Activated T-cell treated with anti-CD3 and anti-CD28 coated beads, Interleukin-2, amount 50 U/mL, for 4 hours (primary cell): ENCODE measurements at places on chromosomes 2 and 18.

- DNase-seq: no peak
Measured at GRCh38 chr2:25981596-25982272, 563 bp downstream of the KIF3C start.

GRCh38 chr18:75192899-75193298 lies 16.0 kb downstream of the PTGR3 start:
- DNase-seq: no peak

- no peak for DNase-seq
Measured at GRCh38 chr2:196635156-196635555, 4.4 kb upstream of the CCDC150 start.

GRCh38 chr2:237647176-237648015 lies 20.0 kb downstream of the LRRFIP1 start:
- DNase-seq: no peak

DNA sequence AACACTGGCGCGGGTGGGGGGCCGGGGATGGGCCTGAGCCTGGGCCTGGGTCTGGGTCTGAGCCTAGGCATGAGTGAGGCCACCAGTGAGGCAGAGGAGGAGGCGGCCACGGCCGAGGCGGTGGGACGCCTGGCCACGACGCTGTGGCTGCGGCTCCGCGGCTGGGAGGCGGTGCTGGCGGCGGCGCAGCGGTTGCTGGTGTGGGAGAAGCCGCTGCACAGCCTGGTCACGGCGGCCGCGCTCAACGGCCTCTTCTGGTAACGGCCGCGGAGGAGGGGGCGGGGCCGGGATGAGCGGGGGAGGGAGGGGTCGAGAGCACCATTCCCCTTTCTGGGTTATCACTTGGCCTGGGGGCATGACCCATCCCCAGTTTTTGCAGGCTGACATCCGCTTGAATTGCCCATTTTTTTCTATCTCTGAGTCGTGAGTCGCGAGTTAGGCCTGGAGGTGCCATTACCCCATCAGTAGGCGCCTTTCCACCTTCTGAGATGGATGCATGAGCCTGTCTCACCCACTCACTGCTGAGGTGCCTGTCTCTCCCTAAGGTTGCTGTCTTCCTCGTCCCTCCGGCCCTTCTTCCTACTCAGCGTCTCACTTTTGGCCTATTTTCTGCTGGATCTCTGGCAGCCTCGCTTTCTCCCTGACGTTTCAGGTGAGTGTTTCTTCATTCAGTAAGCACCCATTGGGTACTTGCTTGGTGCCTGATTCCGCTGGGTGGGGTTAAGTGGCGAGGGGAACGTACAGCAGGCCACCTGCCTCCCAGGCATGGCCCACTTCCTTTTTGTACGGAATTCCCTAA lies 501 bp downstream of the RETREG2 start:
- peak; percentile 17 for DNase-seq

- DNase-seq: no peak
Measured at GRCh38 chr2:217715484-217715883, 287.3 kb downstream of the TNS1 start.

DNA sequence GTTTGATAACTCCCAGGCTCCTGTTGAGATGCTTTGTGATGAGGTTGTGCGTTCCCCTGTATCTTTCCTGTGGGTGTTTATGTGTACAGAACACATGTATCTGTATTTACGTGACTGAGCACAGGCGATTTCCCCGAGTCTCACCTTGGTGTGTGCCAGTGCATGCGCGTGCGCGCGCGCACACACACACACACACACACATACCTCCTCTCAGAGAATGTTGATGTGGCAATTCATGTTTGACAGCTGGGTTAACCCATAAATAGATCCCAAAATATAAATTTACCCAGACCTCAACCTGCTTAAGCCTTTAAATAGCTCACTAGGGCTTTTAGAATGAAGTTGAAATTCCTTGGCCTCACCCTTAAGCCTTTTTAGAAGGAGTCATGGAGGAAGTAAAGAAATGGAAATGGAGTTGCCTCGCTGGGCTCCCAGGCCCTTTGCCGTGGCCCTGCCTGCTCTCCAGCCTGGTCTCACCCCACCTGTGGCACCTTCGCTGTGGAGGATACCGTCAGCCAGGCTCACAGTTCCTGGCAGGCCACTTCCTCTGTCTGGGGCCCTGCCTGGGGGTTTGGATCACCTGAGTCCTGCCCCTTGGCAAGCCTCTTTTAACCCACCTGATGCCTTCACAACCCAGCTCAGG lies 20.3 kb downstream of the AGAP1 start:
- no peak for DNase-seq

GRCh38 chr2:33909945-33910695 lies 311.0 kb upstream of the FAM98A start:
- DNase-seq: no peak

- DNase-seq: no peak
Measured at GRCh38 chr2:19125901-19126680, 232.3 kb downstream of the OSR1 start.

DNA sequence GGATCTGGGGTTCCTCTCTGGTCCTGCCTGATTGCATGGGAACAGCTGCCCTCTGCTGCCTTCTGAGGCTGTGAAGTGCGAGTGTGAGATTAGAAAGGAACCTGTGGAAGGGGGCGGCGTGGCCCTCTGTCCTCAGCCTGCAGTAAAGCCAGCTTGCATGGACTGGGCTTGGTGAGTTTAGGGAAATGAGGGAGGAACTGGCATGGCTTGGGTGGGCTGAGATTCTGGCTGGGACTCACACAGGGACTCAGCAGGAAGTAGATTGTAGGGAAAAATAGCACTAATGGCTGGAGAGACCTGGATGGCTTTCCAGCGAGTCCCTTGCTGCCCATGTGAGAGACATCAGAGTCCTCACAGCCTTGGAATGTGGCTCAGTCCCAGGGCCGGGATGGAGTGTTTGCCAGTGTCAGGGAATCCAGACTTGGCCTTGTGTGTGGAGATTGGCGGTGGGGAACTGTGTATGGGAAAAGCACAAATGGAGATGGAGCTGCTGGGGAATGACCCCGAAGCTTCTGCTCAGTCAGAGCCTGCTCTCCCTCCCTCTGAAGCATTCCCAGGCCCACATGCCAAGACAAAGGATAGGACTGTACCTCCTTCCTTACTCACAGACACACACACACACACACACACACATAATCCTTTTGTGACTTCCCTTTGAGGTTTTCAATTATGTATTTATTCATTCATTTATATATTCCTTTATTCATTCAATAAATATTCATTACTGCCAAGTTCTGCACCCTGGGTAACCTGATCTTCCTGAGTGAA lies 115.4 kb downstream of the ACAA2 start:
- DNase-seq: no peak

GRCh38 chr2:213089438-213089837 lies 62.0 kb downstream of the IKZF2 start:
- DNase-seq: no peak

- no peak for DNase-seq
Measured at GRCh38 chr18:12048010-12048826, 45.4 kb upstream of the ANKRD62 start.

DNA sequence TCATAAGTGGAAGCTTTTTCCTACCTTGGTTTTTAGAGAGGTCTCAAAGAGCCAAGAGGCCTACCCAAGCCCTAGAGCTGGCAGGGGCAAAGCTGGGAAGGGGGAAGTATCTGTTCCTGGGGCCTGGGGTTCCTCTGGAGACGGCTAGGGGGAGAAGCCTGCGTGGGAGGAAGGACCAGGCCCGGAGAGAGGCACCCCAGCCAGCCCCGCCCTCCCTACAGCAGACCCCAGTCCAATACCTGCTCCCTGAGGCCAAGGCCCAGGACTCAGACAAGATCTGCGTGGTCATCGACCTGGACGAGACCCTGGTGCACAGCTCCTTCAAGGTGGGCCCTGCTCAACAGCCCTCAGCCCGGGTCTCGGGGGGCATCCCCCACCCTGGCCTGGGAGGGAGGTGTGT lies 2.2 kb downstream of the CTDSP1 start:
- no peak for DNase-seq

DNA sequence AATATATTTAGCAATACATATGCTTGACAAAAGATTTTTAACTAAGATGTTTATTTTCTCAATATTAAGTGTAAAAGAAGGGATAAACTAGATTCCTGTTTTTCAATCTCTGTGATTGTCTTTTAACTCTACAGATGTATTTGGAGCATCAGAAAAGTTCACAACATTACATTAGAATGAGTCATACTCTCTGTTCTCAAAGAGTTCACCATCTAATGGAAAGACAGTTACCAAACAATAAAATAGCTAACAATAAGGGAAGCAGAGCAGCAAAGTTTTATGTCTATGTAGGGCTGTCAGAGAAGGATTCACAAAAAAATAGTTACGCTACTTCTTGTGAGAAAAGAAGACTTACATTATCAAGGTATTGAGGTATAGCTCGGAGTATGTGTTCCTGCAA lies 109.2 kb upstream of the MAP2 start:
- DNase-seq: no peak

- DNase-seq: no peak
Measured at GRCh38 chr18:46728219-46728930, 28.5 kb downstream of the ST8SIA5 start.

DNA sequence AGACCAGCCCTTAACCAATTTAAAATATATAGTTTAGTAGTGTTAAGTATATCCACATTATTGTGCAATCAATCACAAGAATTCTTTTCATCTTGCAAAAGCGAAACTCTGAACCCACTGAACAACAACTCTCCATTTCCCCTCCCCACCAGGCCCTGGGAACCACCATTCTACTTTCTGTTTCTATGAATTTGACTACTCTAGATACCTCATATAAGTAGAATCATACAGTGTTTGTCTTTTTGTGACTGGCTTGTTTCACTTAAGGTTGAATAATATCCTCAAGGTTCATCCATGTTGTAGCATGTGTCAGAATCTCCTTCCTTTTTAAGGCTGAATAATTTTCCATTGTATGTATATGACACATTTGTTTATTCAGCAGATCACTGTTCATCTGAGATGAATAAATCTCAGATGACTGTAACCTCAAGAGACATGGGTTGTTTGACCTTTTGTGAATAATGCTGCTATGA lies 8.1 kb upstream of the SOS1 start:
- DNase-seq: peak; percentile 55

DNA sequence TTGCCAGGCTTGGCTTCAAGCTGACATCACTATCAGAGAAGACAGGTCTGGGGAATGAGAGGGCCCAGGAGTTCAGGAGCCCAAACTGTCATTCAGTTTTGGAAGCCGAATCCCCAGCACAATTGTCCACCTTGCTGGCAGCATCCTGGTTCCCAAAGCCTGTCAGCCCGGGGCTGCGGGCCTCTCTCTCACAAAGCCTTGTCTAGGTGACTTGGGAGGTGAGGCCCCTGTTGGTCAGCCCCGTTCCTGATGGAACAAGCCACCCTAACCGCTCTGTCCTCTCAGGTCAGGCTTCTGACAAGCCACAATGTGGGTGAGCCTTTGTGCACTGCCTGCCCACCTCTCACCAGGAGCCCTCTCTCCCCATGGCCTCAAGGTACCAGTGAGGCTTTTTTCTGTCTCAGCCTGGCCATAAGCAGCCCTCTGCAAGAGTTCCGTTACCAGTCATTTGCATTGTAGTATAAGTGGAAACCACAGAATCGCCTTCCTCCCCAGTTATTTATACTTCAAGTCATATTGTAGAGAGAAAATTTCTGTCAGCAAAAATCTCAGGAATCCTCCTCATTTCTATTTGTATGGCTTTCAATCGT lies 100.6 kb downstream of the MSH2 start:
- no peak for DNase-seq

GRCh38 chr2:128271597-128271910 lies 47.1 kb downstream of the HS6ST1 start:
- DNase-seq: no peak

GRCh38 chr2:128270672-128271596 lies 47.7 kb downstream of the HS6ST1 start:
- no peak for DNase-seq

DNA sequence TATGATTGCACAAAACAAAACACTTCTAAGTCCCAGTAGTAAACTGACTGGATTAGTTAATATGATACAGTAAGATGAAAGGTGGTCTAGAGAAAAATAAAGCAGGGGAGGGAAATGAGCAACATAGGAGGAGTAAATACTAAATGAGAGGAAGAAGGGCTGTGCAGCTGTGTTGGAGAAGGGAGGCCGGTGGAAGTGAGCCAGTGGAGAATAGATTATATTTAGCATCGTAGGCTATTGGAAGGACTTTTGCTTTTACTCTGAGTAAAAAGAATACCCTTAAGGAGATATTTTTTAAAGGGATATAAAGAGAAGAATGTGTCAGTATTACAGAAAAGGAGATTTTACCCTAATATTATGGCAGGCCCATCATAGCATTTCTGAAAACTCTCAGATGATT lies 12.7 kb downstream of the WDR75 start:
- DNase-seq: no peak

DNA sequence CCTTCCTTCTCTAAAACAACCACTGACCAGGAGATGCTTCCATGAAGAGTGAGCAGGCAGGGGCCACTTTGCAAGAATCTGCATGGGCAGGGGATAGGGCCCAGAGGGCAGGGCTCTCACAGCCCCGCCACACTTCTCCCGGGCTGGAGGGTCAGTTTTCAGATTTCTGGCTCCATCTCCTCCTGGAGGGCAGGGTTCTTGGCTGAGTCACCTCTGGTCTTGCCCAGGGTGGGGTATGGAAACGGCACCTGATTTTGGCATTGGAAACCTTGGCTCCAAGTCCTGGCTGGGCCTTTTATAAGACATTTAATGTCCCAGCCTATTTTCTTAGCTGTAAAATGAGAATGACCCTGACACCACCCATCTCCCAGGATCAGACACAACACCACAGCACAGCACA lies 27.6 kb upstream of the ASPRV1 start:
- DNase-seq: no peak

- no peak for DNase-seq
Measured at GRCh38 chr2:164335947-164336346, 285.3 kb downstream of the GRB14 start.

DNA sequence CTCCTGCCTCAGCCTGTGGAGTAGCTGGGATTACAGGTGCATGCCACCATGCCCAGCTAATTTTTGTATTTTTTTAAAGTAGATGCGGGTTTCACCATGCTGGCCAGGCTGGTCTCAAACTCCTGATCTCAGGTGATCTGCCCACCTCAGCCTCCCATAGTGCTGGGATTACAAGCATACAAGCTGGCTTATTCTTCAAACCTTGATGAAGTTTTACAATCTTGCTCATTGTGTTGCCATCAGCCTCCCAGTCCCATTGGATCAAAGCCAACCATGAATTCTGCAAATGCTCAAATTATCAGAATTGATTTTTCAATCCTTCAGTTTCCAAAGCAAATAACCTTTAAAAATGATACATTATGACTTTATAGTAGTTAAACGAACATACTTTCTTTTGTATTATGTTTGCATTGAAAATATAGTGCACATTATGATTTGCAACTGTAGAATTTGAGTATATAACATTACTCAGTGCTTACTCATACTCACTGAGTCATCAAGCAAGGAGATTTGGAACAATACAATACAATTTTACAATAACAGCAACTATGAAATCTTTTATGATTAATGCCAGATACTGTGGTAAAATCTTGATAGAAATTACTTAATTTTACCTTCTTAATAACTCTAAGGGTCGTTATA lies 1491.9 kb upstream of the CELF4 start:
- DNase-seq: no peak

DNA sequence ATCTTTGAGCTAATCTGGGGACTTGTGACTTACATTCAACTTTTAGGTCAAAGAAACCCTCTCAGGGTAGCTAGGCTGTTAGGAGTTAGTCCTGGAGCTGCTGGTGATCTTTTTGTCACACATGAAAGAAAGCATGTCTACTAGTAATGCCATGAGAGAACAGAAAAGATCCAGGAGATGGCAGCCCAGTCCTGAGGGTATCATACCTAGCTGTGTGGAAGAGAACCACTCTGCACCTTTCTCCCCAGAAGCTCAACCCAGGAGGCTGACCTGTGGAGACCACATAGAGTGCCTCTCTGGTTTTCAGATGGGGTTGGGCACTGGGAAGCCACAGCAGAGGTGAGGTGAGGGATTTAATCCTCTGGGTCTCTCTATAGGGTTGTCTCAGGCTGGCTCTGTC lies 460.2 kb upstream of the UBE2E3 start:
- DNase-seq: no peak

GRCh38 chr2:99793022-99793421 lies 303.2 kb upstream of the REV1 start:
- DNase-seq: no peak
